Thymus (tissue), 14 donors: ENCODE measurements at places on chromosomes 5 and 9. TPM values are rescaled to one million over a fixed set of nuclear protein-coding genes. Genes with fewer than 3 reads are reported as not detected.
A peak's percentile ranks its signal among the peaks of the same experiment; 100 is the strongest.

Gene PCAT7
- under 0.01 TPM for total RNA-seq

Gene CYLC2
- not detected for total RNA-seq

Gene C9
- 0.19 TPM for total RNA-seq

Gene CDX1
- 0.85 TPM for total RNA-seq

Gene STK32A
- total RNA-seq: 0.14 TPM

Gene ENTREP1
- total RNA-seq: 4.1 TPM

Gene GFM2
- 36.4 TPM for total RNA-seq

Gene C5orf58
- not detected for total RNA-seq

Gene MCIDAS
- not detected for total RNA-seq

- no peak for DNase-seq
- H3K27ac ChIP-seq: no peak overlapping the region
- H3K4me1 ChIP-seq: no peaks in the 10 kb centered on the region
- no peak overlapping the region for H3K4me3 ChIP-seq
- H3K36me3 ChIP-seq: no peaks in the 10 kb centered on the region
- H3K27me3 ChIP-seq: no peaks in the 10 kb centered on the region
These were observed 211.9 kb downstream of the AOPEP start for GRCh38 chr9:94938384-94938783.

- H3K4me3 ChIP-seq: no peak overlapping the region
- H3K27me3 ChIP-seq: peaks cover 2% of the 10 kb centered on the region
- no peak for DNase-seq
- H3K4me1 ChIP-seq: no peaks in the 10 kb centered on the region
These were observed 12.0 kb downstream of the ABLIM3 start for GRCh38 chr5:149153193-149153750.

- peaks cover 15% of the 10 kb centered on the region for H3K4me1 ChIP-seq
- H3K27me3 ChIP-seq: no peaks in the 10 kb centered on the region
- no peak overlapping the region for H3K27ac ChIP-seq
- no peaks in the 10 kb centered on the region for H3K36me3 ChIP-seq
These were observed 75.7 kb downstream of the PIP5K1B start for GRCh38 chr9:68780720-68781119.

DNA sequence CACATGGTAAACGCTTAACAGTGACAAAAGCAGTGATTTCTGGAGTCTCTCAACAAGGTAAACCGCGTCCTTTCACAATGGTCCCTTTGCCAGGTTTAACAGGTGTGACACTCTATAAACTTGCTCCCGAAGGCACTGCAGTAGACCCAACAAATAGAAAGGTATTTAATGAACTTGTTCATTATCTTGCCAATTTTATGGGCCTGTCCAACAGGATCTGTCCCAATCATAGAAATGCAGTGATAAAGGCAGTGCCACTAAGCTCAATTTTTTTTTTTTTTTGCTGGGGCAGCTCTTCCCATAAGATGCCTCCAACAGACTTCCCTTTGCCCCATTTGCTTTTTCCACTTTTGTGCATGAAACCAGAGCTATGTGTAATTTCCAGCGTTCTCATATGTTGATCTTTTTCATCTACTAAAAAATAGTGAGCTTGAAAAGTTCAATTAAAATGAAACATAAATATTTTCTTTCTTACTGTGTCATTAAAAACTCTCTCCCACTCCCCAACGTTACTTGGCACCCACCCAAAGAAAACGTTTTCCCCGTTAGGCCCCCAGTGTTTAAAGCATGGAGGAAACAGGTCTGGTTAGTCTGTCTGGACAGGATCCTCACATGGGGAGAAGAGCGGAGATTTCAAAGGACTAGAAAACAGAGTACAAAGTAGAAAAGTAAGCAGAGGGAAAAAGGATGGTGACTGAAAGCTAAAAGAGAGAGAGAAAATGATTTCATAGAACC lies 80.9 kb upstream of the SPATA31D4 start:
- no peak overlapping the region for H3K27ac ChIP-seq
- H3K36me3 ChIP-seq: no peaks in the 10 kb centered on the region
- no peak overlapping the region for H3K4me3 ChIP-seq
- no peaks in the 10 kb centered on the region for H3K4me1 ChIP-seq

DNA sequence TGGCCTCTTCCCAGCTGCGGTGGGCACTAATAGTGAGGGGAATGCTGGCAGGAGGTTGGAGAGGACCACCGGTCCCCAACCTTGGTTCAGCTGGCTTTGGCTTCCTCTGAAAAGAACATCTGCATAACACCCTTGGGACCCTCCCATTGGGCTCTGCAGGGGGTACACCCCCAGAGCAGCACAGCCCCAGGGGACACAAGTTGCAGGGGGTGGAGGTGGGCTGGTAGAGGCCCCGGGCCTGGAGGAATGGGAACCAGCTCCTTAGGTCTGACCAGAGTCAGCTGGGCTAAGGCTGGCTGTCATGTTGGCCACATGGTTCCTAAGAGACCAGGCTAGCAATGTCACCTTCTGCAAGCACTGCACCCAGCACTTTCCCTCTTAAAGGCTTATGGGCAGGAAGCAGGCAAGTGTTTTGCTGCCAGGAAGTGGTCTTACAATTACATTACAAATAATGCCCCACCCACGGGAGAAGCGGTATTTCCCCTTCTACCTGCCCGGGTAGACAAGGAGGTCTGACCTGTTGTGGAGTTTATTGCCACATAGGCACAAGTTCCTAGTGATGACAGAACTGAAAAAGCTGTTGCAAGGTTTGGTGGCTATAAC lies 18.1 kb downstream of the GCNT4 start:
- H3K36me3 ChIP-seq: peaks cover 36% of the 10 kb centered on the region
- H3K4me3 ChIP-seq: no peak overlapping the region
- no peaks in the 10 kb centered on the region for H3K27me3 ChIP-seq
- no peak for DNase-seq

DNA sequence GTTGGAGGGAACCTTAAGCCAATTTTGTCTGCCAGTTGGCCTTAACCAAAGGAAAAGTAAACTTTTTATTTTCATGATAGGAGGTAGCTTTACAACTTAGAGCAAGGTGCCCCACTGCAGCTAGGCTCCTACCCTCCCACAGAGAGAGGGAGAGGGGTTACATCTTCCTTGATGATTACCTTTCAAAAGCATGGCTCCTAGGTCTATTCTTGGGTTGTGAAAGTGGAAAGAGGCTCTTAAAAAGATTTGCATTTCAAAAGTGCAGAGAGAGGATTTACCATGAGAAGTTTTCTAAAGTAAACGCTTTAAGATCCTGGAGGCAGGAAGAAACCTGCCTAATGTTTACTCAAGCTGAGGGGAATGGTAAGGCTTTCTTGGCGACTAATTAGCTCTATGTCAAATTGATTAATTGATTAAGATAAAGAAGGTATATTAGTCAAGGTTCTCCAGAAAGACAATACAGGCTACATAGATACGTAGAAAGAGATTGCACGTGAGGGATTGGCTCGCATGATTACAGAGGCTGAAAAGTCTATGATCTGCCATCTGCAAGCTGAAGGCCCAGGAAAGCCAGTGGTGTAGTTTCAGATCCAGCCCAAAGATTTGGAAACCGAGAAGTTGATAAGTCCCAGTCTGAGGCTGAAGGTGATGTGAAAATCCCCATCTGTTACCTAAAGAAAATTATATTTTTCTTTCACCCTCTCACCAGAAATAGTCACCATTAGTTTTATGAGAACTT lies 333.8 kb upstream of the CTNND2 start:
- no peaks in the 10 kb centered on the region for H3K4me1 ChIP-seq
- no peak for DNase-seq
- no peak overlapping the region for H3K27ac ChIP-seq
- no peaks in the 10 kb centered on the region for H3K36me3 ChIP-seq
- no peaks in the 10 kb centered on the region for H3K27me3 ChIP-seq

- no peaks in the 10 kb centered on the region for H3K4me1 ChIP-seq
- no peak overlapping the region for H3K4me3 ChIP-seq
- no peaks in the 10 kb centered on the region for H3K36me3 ChIP-seq
These were observed 36.4 kb upstream of the GAS1 start for GRCh38 chr9:86983620-86984259.

DNA sequence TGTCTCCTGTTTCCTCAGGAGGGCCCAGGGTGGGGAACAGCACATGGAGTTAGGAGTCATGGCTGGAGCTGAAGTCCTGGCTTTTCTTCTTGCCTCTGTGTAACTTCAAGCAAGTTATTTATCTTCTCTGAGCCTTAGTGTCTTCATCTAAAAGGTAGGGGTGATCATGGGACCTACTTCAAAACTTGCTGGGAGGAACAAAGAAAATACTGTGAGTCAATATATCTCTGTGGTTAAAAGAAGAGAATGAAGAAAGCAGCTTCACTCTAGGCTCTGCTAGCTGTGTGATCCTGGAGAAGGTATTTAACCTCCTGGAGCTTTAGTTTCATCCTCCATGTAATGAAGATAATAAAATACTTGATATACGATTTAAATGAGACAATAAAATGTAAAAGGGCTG lies 26.5 kb downstream of the AFAP1L1 start:
- peaks cover 14% of the 10 kb centered on the region for H3K27me3 ChIP-seq
- no peaks in the 10 kb centered on the region for H3K36me3 ChIP-seq
- H3K4me3 ChIP-seq: no peak overlapping the region
- peaks cover 52% of the 10 kb centered on the region for H3K4me1 ChIP-seq

- no peaks in the 10 kb centered on the region for H3K4me1 ChIP-seq
- H3K36me3 ChIP-seq: no peaks in the 10 kb centered on the region
- no peaks in the 10 kb centered on the region for H3K27me3 ChIP-seq
These were observed 50.8 kb downstream of the F2R start for GRCh38 chr5:76766746-76767145.

GRCh38 chr5:172114875-172115422 lies 73.1 kb downstream of the STK10 start:
- DNase-seq: no peak
- peaks cover 23% of the 10 kb centered on the region for H3K36me3 ChIP-seq
- no peaks in the 10 kb centered on the region for H3K27me3 ChIP-seq
- peaks cover 50% of the 10 kb centered on the region for H3K4me1 ChIP-seq
- peak overlapping the region; percentile 71 for H3K27ac ChIP-seq
- H3K4me3 ChIP-seq: peak overlapping the region; percentile 26

- H3K4me3 ChIP-seq: no peak overlapping the region
- no peak for DNase-seq
- no peaks in the 10 kb centered on the region for H3K27me3 ChIP-seq
- H3K36me3 ChIP-seq: no peaks in the 10 kb centered on the region
- no peak overlapping the region for H3K27ac ChIP-seq
- peaks cover 18% of the 10 kb centered on the region for H3K4me1 ChIP-seq
These were observed 2.6 kb downstream of the CTNNAL1 start for GRCh38 chr9:109010746-109011145.

GRCh38 chr5:179254638-179255271 lies 90.5 kb downstream of the ADAMTS2 start:
- H3K4me1 ChIP-seq: no peaks in the 10 kb centered on the region
- H3K27me3 ChIP-seq: no peaks in the 10 kb centered on the region
- DNase-seq: no peak
- H3K36me3 ChIP-seq: no peaks in the 10 kb centered on the region
- no peak overlapping the region for H3K4me3 ChIP-seq
- no peak overlapping the region for H3K27ac ChIP-seq

DNA sequence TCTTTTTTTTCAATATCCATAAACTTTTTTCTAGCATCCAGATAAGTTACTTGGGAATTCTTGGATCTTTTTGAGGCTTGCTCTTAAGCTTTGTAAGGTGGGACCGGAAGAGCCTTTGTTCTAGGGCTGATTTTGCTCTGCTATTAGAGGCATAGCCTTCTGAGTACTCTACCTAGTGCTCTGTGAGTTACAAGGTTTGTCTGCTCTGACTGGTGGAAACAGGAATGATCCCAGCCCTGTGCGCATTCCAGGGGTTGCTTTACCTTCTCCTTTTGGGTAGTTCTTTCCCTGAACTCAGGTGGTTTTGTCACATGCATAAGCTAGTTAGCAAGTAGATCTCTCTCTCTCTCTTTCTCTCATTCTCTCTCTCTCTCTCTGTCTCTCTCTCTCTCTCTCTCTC lies 180.8 kb upstream of the PCSK5 start:
- H3K27ac ChIP-seq: no peak overlapping the region
- H3K36me3 ChIP-seq: no peaks in the 10 kb centered on the region
- no peak overlapping the region for H3K4me3 ChIP-seq
- H3K27me3 ChIP-seq: no peaks in the 10 kb centered on the region
- DNase-seq: no peak

DNA sequence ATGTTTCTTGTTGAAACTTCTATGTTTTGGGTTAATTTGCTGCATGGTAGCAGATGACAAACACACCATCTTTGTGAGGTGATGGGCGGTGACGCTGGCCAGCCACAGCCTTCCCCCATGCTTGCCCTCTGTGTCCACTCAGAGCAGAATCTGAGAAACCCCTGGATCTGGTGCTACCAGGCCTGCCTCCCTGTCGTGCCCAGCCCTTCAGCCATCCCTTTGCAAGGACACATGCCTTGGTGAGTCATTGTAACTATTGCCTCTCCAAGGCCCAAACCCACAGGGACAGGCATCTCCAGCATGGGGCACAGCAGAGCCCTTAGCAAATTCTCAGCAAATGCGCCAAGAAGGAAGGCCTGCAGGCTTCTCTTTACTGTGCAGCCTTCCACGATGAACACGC lies 48.1 kb upstream of the FCN1 start:
- DNase-seq: no peak
- no peaks in the 10 kb centered on the region for H3K4me1 ChIP-seq
- H3K36me3 ChIP-seq: no peaks in the 10 kb centered on the region
- H3K27ac ChIP-seq: no peak overlapping the region
- H3K4me3 ChIP-seq: no peak overlapping the region
- H3K27me3 ChIP-seq: no peaks in the 10 kb centered on the region

DNA sequence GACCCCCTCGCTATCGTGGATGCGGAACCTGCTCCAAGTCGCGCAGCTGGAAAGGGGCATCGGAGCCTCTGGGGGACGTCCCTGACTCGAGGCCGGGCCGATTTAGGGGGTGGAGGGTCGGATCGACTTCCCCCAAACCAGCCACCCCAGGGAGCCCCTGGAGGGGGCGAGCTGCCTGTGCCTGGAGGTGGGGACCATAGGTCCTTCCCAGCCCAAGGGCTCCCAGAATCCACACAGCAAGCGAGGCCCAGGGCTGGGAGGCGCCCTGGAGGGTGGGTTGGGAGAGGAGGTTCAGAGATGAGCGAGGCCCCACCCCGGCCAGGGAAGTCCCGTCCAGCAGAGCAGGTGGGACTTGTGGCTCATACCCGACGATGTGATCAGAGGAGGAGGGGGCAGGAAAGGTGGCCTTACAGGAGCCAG lies 147.6 kb downstream of the GAPVD1 start:
- H3K27me3 ChIP-seq: peaks cover 6% of the 10 kb centered on the region
- no peak for DNase-seq
- no peaks in the 10 kb centered on the region for H3K36me3 ChIP-seq
- no peak overlapping the region for H3K27ac ChIP-seq
- H3K4me3 ChIP-seq: no peak overlapping the region

- no peaks in the 10 kb centered on the region for H3K36me3 ChIP-seq
- no peak overlapping the region for H3K27ac ChIP-seq
- H3K4me1 ChIP-seq: peaks cover 14% of the 10 kb centered on the region
These were observed 798 bp downstream of the MEGF9 start for GRCh38 chr9:120713257-120714087.

GRCh38 chr5:131423056-131423455 lies 159.2 kb downstream of the CDC42SE2 start:
- no peak for DNase-seq
- no peak overlapping the region for H3K4me3 ChIP-seq

GRCh38 chr5:130112246-130112645 lies 208.0 kb downstream of the CHSY3 start:
- H3K36me3 ChIP-seq: no peaks in the 10 kb centered on the region
- H3K4me3 ChIP-seq: no peak overlapping the region
- no peak for DNase-seq
- no peaks in the 10 kb centered on the region for H3K4me1 ChIP-seq

- H3K4me3 ChIP-seq: no peak overlapping the region
- no peak overlapping the region for H3K27ac ChIP-seq
- DNase-seq: no peak
- H3K4me1 ChIP-seq: no peaks in the 10 kb centered on the region
These were observed 154.1 kb downstream of the CARTPT start for GRCh38 chr5:71873191-71873591.
